Stimulated activated CD4-positive, alpha-beta T cell treated with anti-CD3 and anti-CD28 coated beads, Interleukin-1b, Interleukin-23, amount 100 ng/mL, for 1 hour (primary cell): ENCODE measurements at places on chromosomes 12 and 14.

GRCh38 chr14:68135566-68135965 is 316.0 kb downstream of the RAD51B start:
- DNase-seq, result no peak

DNA sequence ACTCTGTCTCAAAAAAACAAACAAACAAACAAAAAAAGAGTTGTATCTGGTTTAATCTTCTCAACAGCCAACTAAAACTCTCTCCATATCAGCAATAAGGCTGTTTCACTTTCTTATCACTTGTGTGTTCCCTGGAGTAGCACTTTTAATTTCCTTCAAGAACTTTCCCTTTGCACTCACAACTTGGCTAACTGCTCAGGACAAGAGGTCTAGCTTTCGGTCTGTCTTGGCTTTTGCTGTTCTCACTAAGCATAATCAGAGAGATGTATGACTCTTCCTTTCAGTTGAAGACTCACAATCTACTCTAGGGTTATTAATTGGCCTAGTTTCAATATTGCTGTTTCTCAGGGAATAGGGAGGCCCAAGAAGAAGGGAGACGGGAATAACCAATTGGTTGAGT is 12.3 kb downstream of the NEMP1 start:
- DNase-seq, result no peak

GRCh38 chr14:73397810-73398209 is 60.5 kb downstream of the NUMB start:
- no peak for DNase-seq

- DNase-seq, result no peak
Observed at GRCh38 chr14:102777711-102778337, 575 bp downstream of the TRAF3 start.
